Stimulated activated CD8-positive, alpha-beta memory T cell treated with anti-CD3 and anti-CD28 coated beads, Interleukin-2, amount 100 ng/mL, for 48 hours (primary cell): ENCODE measurements at places on chromosomes 13 and 19.

GRCh38 chr13:112531263-112531794, 56.6 kb downstream of the TUBGCP3 start:
- DNase-seq: no peak

GRCh38 chr13:32300920-32301319, 14.2 kb downstream of the ZAR1L start:
- no peak for DNase-seq

GRCh38 chr19:51066393-51067186, 1.7 kb upstream of the KLK13 start:
- no peak for DNase-seq

- no peak for DNase-seq
Observed at GRCh38 chr13:36148446-36148845, 17.3 kb upstream of the DCLK1 start.
